Midbrain (tissue), 1 donor: ENCODE measurements at places on chromosomes 12 and 14.

DNA sequence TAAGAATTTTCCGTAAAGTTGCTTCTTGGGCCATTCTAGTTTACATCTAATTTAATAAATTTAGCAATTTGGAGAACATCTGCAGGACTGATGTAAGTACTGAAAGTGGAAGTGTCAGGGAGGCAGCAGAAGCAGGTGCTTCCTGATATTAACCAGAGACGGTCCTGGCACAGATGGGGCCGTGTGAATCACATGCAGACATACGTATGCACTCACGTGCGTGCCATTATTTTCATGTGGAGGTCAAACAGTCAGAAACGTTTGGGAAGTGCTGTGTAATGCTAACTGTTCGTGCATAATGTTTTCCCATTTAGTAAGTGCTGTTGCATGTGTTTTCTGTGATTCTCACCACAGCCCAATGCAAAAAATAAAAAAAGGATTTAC lies 87.8 kb upstream of the DYNC1H1 start:
- no peak for DNase-seq

GRCh38 chr12:132543298-132544079 lies 53.5 kb downstream of the FBRSL1 start:
- DNase-seq, result no peak

DNA sequence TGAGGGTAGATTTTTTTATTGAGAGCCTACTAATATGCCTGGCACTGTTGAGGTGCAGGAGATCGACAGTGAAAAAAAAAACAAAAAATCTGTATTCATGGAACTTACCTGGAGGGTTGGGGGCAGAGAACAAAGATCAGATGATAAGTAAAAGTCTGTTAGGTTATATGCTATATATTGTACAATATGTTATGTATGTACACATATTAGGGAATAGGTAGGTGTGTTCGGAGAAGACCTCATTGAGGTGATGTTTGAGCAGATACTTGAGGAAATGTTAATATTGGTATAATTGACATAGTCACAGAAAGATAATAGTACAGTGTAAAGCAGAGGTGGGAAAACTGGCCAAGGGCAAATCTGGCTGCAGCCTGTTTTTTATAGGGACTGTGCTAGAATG lies 5.6 kb downstream of the ARF6 start:
- no peak for DNase-seq

- no peak for DNase-seq
Observed at GRCh38 chr12:41636653-41637052, 448.5 kb downstream of the PDZRN4 start.

DNA sequence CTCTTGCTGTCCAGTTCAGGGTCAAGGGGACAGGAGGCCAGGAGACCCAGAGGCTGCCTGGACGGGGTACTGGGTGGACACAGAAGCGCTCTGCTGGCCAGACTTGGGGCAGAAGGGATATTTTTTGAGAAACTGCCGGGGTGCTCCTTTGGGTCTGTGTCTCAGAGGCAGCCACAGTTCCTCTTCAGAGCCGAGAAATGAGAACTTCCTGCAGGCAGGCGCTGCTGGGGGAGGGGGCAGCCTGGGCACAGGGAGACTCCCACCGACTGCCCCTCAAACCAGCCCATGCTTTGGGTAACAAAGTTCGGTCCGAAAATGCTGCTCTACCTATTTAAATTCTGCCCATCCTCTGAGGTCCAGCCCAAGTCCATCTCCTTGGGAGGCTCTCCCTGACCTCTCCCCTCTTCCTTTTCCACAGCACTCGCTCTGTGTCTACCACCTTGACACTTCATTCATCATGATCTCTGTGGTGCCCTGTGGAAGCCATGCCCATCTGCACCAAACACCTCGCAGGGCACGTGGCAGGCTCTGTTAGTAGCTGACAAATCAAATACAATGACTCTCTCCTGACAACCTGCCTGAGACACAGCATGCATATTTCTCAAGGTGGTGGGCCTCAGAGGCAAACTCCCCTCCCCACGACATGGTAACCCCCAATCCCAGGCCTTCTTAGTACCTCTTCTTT lies 16.4 kb downstream of the HDAC7 start:
- DNase-seq, result no peak

DNA sequence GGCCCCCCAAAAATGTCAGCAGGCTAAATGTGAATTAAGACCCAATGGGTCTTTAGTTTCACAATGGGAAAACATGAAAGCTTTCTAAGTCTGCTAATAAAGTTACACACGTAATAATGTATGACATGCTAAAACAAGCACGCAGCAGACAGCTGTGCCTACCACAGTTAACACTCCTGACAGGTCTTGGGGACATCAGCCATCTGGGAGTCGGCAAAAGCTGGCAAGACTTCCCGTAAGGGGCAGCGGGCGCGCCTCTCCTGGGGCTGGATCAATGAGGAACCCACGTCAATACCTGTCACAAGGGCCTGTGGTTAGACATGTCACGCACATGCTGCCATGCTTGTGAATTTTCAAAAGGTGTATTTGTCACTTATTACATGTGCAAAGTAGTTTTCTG lies 45.0 kb downstream of the ACTN1 start:
- DNase-seq, result no peak

GRCh38 chr14:96126783-96127271 lies 77.8 kb upstream of the BDKRB2 start:
- DNase-seq, result no peak

DNA sequence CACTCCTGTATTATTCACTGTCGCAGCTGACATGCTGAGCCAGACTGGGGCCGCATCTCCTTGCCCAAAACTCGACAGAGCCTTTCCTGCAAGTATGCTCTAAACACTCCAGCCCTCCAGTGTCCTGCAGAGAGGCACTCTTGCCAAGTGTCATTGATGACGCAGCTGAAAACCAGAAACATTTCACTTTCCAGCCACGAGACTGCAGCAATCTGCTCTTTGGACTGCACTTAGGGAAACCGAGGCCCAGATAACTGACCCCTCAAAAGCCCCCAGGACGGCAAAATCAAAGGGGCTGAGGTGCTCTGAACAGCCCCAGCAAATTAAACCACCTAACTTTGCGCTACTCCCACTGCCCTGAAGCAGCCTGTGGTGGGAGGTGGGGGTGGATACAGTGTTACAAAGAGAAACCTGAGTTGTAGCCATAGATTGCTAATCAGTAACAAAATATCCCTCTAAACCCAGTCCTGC lies 2.6 kb downstream of the CCDC85C start:
- peak; percentile 28 for DNase-seq

DNA sequence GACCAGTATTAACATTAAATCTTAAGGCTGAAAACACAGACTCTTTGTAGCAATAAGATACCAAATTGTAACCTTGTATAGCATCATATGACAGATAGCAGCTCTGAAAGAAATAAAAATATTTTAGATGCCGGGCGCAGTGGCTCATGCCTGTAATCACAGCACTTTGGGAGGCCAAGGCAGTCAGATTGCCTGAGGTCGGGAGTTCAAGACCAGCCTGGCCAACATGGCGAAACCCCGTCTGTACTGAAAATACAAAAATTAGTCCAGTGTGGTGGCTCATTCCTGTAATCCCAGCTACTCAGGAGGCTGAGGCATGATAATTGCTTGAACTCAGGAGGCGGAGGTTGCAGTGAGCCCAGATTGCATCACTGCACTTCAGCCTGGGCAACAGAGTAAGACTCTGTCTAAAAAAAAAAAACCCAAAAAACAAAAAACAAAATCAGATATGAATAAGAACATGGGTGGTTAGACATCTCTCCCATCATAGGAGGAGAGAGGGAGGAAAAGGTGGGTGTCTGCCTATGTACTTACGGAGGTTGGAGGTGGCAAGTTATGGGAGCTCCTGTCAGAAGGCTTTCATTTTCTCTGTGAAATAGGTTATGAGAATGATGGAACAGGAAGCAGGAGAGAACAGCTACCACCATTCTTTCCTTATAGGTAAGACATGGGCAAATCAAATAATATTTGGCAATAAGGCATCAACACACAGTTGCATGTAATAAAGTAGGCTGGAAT lies 7.6 kb upstream of the HEBP1 start:
- DNase-seq, result no peak

GRCh38 chr14:103099733-103100280 lies 5.3 kb downstream of the EXOC3L4 start:
- DNase-seq, result no peak

- DNase-seq, result no peak
Observed at GRCh38 chr14:45038865-45039264, 45.1 kb upstream of the PRPF39 start.

GRCh38 chr14:55789406-55789805 lies 209.4 kb downstream of the KTN1 start:
- no peak for DNase-seq

DNA sequence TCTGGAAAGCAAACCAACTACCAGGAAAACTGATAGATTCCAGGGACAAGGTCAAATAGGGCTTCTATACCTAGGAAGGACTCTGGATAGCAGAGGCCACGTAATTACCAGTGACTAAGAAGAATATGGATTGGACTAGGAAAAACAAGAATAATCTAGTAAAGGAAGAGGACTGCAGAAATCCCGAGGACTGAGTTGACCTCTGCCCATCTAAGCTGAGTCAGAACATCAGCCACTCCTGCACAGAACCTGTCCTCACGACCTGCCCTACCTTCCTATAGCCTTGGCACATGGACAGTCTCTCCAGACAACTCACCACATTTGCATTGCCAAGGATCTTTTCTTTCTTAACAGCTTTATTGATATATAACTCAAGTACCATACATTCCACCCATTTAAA lies 2.3 kb downstream of the OR6J1 start:
- DNase-seq, result no peak

DNA sequence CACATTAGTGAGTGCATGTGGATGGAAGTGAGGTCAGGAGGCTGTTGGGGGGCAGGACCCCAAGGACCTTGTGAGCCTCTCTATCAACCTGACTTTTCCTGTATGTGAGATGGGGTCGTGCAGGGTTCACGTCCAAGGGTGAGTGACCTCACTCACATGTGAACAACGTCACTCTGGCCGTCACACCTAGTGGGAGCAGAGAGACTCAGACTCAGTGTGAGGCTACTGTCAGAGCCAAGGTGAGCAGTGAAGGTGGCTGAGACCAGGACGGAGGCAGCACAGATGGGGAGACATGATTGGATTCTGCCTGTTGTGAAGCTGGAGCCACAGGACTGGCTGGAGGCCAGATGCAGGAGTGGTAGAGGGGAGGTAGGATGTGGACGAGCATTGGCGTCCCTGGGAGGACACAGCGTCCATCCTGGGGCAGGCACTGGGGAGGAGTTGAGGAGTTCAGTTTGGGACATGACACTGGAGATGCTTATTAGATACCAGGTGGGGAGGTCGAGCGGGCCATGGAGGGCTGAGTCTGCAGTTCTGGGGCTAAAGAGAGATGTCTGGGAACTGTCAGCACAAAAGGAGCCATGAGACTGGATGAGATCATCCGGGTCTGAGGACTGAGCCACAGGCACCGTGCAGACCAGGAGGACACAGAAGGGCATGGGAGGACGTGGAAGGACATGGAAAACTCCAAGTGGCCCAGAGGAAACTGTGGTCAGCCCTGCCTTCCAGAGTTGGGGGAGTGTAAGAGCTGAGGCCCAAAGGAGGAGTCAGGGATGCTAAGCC lies 92.8 kb downstream of the LGMN start:
- DNase-seq, result no peak

DNA sequence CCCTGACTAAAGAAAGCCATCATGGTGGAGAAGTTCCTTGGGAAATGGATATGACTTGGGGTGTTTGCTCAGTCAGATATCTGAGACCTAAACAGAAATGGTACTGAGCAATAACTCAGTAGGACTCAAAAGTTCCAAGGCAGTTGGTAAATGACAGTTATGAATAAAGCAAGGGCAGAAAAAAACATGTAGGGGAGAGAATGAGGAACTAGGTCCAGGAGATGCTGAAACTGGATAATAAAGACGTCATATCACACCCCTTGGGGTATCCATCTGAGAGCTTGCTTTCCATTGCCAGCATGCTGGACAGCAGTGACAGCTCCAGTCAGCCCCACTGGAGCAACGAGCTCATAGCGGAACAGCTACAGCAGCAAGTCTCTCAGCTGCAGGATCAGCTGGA lies 37.5 kb downstream of the RPGRIP1 start:
- DNase-seq, result no peak

- no peak for DNase-seq
Observed at GRCh38 chr14:87131879-87132278, 861.1 kb downstream of the GALC start.

DNA sequence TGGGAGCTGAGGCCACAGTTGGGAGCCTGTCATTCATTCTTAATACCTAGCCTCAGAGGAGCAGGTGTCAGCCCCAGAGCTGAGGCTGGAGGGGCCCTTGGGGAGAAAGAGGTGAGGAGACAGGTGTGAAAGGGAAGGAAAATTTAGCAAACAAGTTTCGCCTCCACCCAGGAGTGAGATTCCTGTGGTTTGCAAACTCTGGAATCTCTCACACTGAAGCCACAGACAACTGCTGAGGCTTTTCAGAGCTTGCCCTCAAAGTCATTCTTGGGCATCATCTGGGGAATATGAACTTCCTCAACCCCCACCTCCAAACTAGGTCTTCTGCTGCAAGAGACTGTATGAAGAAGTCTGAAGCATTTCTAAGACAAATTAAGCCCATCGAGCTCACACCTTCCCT lies 589.5 kb upstream of the TBX3 start:
- no peak for DNase-seq

GRCh38 chr14:78446807-78447206 lies 276.6 kb downstream of the NRXN3 start:
- no peak for DNase-seq

DNA sequence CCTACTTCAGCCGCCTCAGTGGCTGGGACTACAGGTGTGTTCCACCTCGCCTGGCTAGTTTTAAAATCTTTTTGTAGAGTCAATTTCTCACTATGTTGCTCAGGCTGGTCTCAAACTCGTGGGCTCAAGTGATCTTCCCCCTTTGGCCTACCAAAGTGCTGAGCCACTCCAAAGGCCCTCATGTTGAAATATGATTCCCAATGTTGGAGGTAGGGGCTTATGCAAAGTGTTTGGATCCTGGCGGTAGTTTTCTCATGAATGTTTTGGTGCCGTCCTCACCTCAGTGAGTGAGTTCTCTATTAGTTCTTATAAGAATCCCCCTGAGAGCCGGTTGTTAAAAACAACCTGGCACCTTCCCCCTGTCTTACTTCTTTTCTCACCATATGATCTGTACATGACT lies 784.6 kb downstream of the TMTC2 start:
- no peak for DNase-seq

- DNase-seq, result no peak
Observed at GRCh38 chr12:42474391-42474790, 115.2 kb downstream of the PRICKLE1 start.

DNA sequence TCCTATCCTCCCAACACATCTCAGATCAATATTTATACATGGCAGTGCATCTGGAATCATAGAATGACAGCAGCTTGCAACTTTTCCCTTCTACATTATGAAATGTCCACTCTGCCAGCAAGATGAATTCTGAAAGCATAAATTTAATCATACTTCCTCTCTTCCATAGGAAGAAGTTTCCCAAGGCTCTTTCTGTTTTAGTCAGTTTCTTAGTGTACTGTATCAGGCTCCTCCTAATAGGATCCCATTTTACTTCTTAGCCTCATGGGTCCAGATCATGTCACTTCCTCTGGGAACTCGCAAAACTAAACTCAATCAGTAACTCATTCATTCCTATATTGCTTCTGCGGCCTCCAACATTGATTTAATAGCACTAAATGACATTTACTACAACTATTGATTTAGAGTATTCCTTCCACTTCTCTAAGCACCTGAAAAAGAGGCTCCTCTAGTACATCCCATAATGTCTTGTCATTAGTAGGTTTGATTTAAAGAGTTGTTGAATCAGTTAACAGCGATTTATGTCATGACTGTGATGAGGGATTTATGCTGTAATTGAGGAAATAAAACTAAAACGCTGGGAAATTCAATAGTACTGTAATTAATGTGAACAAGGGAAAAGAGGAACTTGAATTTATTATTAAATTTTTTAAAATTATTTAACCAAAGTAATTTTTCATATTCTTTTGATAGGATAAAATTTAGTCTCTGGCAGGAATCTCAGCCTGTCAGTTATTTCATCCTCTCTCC lies 4.0 kb downstream of the CLEC1A start:
- DNase-seq, result no peak
